SK-N-DZ (cell line): ENCODE measurements at places on chromosomes 2 and 18.

DNA sequence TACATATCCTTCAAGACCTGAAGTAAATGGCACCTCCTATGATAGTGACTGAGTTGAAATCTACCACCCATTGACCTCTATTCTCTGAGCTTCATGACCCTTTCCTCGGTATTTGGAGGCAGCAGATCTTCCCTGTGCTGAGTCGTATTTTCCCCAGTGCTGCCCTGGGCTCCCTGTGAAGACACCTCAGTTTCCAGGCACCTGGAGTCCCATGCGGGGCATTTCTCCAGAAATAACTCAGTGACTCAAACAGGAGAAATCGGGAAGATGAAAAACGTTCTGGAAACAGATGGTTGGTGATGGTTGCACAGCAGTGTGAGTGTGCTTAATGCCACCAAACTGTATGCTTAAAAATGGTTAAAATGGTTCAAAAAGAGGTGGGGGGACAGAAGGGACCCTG lies 18.0 kb downstream of the SMYD1 start:
- no peak for DNase-seq

- no peak for DNase-seq
Measured at GRCh38 chr2:168311261-168311910, 64.0 kb upstream of the STK39 start.

DNA sequence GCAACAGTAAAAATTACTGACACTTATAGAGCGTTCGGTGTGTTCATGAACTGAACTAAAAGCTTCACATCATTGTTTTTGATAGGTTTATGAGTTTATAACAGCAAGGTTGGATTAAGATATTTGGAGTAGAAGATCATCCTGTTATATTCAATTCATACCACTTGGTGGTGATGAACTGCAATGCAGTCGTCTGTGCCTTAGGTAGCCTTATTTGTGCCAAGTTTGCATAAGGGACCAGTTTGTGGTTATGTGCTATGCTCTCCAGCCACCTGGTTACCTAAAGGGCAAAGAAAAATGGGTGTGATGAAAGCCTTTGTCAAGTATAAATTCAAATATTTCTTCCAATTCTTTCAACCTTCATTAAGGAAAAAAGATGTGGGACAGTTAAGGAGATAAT lies 150.9 kb upstream of the KCNH7 start:
- peak; percentile 21 for DNase-seq

GRCh38 chr2:191999101-191999841 lies 152.4 kb upstream of the CAVIN2 start:
- DNase-seq, result no peak

DNA sequence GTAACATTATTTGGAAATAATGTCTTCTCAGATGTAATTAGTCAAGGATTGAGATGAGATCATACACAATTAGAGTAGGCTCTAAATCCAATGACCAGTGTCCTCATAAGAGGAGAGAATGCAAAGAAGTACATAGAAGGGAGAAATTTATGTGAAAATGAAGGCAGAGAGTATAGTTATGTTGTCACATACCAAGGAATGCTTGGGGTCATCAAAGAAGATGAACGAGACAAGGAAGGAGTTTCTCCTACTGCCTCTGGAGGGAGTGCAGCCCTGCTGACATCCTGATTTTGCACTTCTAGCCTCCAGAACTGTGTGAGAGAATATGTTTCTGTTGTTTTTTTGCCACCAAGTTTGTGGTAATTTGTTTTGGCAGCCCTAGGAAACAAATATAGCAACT lies 100.1 kb downstream of the GALNT13 start:
- DNase-seq, result no peak

DNA sequence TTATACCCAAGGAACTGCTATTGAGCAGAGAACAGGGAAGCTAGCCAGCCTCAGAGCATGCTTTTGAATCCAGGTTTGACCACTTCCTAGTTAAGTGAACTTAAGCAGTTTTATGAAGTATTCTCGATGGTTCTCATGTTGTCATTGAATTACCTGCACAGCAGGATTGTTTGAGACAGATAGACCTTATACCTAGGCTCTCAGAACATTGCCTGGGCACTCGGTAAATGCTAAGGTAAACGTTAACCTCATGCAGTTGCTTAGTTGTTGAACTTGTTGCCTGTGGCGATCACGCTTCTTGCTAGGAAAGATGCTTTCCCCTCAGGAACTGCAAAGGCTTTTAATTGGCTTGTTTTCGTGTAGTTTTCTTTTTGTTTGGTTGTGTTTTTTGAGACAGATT lies 34.0 kb upstream of the CHMP1B start:
- DNase-seq, result no peak

GRCh38 chr18:70468861-70469547 lies 180.2 kb downstream of the SOCS6 start:
- no peak for DNase-seq

DNA sequence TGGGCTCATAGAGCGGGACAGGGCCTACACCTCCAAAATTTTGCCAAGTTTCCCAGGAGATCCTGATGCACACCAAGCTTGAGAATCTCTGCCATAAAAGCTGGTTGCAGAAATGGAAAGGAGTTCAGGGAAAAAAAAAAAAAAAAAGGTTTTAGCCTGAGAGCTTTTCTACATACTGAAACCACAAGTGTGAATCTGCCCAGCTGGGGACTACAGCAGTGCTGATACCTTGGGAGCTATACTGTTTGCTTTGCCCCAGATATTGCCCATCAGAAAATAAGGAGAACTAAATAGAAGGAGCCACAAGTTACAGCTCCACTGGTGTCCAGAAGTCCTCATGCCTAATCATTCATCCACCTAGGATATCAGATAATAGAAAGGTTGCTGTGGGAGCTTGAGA lies 38.4 kb upstream of the NCKAP5 start:
- no peak for DNase-seq

DNA sequence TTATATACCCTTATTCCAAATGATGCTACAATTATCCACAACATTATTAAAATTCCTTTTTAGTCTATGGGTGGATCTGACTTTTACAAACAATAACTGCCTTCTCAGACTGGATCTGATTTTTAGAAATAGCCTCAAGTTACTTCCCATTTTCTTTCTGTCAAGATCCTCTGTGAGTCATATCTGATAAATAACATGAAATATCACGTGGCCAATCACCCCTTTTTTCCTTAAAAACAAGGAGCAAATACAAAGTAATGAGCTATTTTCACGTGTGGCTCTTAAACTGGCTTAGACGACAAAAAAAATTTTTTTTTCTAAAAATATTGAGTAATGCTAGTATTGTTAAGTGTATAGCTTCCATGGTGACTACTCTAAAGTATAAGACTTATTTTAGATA lies 6.7 kb downstream of the PELI1 start:
- no peak for DNase-seq

- DNase-seq, result peak; percentile 82
Measured at GRCh38 chr18:3703732-3704176, 253.8 kb downstream of the TGIF1 start.

DNA sequence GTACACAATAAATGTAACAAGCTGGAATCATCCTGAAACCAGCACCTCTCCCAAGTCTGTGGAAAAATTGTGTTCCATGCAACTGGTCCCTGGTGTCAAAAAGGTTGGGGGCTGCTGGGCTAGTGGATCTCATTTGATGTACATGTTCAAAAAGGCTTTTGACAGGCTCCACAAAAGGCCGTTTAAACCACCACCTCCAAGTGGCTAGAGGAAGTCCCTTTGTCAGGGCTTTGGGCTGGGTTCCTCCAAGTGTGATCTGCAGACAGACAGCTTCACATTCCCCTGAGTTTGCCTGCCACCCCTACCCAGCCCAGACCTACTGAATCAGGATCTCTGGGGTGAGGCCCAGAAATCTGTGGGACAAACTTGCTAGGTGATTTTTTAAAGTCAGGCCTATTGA lies 84.7 kb downstream of the TGFA start:
- no peak for DNase-seq

GRCh38 chr2:174158003-174158402 lies 90.3 kb downstream of the OLA1 start:
- peak; percentile 35 for DNase-seq

GRCh38 chr2:143476336-143477087 lies 347.3 kb downstream of the ARHGAP15 start:
- DNase-seq, result no peak

GRCh38 chr2:83837823-83838222 lies 621.3 kb downstream of the SUCLG1 start:
- no peak for DNase-seq

GRCh38 chr2:20339012-20339411 lies 11.6 kb downstream of the PUM2 start:
- no peak for DNase-seq

DNA sequence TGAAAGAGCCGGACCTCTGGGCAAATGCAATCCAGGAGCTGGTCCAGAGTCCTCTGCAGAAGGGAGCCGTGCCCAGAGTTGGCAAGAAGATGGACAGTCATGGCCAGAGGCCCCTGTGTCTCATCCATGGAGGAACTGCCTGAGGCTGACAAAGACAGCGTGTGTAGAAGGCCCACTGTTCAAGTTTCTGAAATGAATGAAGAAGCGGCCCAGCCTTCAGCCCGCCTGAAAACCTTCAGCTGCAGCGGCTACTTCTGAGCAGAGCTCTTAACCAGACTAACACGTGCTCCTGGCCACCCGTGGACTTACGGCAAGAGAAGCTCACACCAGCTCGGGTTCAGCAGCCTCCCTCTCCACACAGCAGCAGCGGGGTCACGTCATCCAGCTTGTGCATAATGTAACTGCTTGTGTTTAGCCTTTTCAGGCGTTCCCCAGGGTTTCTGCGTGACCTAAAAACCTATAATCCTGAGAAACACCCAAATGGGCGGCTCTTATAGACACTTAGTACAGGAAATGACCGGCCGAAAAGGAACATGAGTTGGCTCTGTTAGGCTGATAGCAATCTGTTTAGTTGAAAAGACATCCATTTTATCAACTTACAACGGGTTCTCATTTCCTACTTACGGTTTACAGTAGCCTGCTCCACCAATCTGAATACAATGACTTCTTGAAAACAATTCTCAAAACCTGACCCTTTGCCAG lies at the start of gene FAM124B:
FAM124B (minus strand) TSS at position 467 of the 702 bp plus-strand sequence; CDS start at position 128, 339 bp downstream.
- peak; percentile 50 for DNase-seq

- DNase-seq, result no peak
Measured at GRCh38 chr2:227856697-227857096, 14.7 kb upstream of the DAW1 start.

- no peak for DNase-seq
Measured at GRCh38 chr2:101983928-101984327, 7.8 kb upstream of the IL1R2 start.

- no peak for DNase-seq
Measured at GRCh38 chr2:188964976-188965546, 9.1 kb upstream of the COL3A1 start.

DNA sequence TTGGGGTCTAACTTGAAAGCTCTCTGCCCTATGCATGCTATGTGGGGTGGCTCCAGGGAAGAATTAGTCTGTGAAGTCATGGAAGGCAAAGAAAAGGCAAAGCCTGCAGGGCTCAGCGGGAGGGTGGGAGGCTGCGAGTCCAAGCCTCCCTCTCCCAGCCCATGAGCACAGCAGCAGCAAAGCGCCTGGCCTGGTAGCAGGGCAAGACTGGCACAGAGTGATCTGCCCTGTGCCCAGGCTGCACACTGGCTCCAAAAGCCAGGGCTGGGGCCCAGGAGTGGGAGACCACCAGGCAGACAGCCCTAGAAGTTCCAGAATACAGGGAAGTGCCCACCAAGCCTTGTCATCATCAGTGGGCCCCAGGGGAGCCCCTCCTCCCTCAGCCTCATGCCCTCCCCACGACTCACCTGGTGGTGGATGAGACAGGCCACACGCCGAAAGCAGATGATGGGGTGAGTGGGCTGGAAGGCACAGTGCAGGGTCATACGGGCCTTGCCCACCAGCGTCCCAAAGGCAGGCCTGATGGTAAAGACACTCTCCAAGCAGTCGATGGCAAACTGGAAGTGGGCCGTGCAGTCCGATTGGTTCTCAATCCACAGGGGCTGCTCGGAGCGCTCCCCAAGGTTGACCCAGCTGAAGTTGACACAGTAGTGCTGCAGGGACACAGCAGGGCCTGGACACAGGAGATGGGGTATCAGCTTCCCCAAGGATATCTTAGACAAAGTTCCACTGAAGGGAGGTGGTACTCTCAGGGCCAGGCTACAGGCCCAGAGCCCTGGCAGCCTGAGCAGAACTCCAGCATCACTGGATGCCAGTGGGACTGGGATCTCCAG lies 12.1 kb downstream of the CFAP65 start:
- DNase-seq, result no peak

DNA sequence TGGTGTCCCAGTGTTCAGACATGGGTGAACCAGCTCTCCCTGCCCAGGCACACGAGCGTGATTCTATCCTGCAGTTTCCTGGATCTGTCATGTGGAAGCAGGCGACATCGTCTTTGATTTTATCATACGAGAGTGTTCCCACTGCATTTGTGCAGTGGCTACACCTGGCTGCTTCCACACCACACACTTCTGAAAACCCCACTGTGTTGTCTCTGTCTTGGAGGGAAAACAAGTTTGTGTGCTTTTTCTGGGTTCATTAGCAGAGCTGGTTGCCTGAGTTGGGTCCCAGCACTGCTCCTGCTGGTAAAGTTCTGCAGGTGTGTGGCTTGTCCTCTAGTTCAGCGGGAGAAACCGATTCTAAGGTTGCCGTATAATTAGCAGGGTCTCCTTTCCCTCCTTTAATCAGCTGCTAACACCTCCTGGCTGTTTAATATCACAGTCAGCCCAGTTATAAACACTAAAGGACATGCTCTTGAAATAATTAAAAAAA lies 58.5 kb upstream of the TWIST2 start:
- no peak for DNase-seq

DNA sequence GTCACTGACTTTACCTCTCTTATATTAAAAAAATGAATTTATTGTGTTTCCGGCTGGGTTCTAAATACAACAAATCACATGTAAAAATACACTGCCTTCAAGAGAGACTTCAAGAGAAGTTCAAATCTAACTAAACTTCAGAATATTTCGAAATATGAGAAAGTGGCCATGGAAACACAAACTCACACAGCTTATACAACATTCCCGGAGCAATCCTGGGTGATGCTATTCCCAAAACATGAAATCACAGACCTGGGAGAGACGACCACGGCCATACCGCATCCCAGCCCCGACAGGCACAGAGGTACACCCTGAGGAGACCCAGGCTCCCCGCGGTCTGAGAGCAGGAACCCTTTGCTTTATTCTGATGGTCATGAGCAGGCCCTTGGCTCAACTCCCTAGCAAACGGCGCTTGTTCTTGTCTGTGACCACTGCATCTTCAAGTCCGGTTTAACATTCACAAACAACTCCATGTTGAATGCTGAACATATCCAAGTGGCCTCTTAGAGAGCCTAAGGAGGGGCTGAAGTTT lies 185.4 kb upstream of the REV1 start:
- DNase-seq, result no peak
